HepG2 (cell line): ENCODE measurements at places on chromosomes 4 and X. TPM values are rescaled to one million over a fixed set of nuclear protein-coding genes. Genes with fewer than 3 reads are reported as not detected.
A peak's percentile ranks its signal among the peaks of the same experiment; 100 is the strongest.

DNA sequence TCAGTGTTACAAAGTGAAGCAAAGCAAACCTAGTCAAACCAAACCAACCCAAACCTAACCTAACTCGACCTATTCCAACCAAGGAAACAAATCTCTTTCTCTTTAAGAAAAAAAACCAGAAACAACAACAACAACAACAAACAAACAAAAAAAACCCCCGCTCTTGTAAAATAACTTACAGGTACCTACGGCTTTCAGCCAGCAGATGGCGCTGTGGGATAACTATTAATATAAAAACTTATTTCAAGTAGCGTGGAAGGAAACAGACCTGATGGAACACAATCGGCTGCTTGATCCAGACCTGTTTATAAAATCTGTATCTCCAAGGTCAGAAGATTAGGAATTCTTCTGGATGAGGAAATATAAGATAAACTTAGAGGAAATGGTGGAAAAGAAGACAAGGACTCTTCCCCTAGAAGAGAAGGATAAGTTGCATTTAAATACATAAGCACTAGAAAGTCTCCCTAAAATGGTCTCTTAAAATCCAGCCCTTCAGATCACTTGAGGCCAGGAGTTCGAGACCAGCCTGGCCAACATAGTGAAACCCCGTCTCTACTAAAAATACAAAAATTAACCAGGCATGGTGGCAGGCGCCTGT, 34.4 kb upstream of the CDKL5 start:
- H3K27ac ChIP-seq, result no peak overlapping the region
- no peak overlapping the region for H3K4me3 ChIP-seq
- peak; percentile 14 for DNase-seq
- no peaks in the 10 kb centered on the region for H3K36me3 ChIP-seq

GRCh38 chr4:3473996-3474765, 11.1 kb downstream of the DOK7 start:
- no peak overlapping the region for H3K27ac ChIP-seq
- no peak for DNase-seq
- H3K27me3 ChIP-seq, result peaks cover 75% of the 10 kb centered on the region
- H3K36me3 ChIP-seq, result no peaks in the 10 kb centered on the region
- H3K4me1 ChIP-seq, result peaks cover 24% of the 10 kb centered on the region; the same call in 1 of the 2 replicates

DNA sequence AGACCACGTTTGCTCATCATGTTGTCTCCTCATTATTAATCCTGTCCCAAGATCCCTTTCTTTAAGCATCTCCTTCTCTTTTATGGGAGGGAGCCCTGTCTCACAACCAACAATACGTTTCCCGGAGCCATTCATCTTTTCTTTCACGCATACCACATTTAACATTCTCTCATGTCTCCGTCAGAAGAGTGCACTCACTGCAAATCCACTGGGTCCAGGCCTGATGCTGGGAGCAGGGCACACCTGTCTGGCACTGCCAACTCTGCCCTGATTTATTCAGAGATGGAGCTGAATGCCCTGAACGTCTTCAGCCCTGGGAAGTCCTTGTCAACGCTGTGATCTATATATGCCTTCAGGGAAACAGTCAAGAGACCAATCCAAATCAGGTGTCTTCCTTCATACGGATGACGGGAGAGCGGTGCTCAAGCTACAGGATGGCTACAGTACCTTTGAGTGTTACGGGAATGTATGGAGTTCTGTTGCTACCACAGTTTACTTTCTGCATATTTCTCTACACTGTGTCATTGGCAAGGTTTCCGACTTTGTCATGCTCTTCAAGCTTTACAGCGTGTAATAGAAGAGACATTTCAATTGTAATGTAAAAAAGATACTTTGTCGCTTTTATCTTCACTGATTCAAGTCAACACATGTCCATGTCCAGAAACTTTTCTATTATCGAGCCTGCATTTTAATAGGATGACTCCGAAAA, 140.4 kb upstream of the SLITRK2 start:
- DNase-seq, result no peak
- H3K4me1 ChIP-seq, result no peaks in the 10 kb centered on the region
- no peak overlapping the region for H3K4me3 ChIP-seq
- H3K36me3 ChIP-seq, result no peaks in the 10 kb centered on the region
- no peaks in the 10 kb centered on the region for H3K27me3 ChIP-seq

Gene NDUFC1
- total RNA-seq, result 96.4 and 124 TPM in 2 replicates

Gene PDK3
- total RNA-seq, result 9.1 and 13.3 TPM in 2 replicates

Gene SLC6A8
- 9.0 and 13.9 TPM in 2 replicates for total RNA-seq

DNA sequence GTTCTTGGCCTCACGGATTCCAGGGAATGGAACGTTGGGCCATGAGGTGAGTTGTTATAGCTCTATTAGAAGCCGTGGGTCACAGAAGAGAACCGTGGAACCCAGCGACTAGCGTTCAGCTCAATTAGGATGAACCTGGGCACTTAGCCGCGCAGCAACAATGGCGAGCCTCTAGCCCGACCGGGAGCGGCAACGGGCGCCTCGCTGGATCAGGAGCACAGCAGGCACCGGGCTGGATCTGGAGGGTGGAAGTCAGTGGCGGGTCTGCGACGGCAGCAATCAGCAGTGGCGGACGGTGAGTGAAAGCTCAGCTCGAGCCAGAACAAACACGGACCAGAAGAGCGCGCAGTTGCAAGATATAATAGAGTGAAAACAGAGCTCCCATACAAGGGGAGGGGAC, 34.2 kb downstream of the AGA start:
- H3K27me3 ChIP-seq, result no peaks in the 10 kb centered on the region
- no peak overlapping the region for H3K27ac ChIP-seq
- H3K36me3 ChIP-seq, result no peaks in the 10 kb centered on the region
- H3K4me1 ChIP-seq, result no peaks in the 10 kb centered on the region
- no peak for DNase-seq
- H3K4me3 ChIP-seq, result no peak overlapping the region

DNA sequence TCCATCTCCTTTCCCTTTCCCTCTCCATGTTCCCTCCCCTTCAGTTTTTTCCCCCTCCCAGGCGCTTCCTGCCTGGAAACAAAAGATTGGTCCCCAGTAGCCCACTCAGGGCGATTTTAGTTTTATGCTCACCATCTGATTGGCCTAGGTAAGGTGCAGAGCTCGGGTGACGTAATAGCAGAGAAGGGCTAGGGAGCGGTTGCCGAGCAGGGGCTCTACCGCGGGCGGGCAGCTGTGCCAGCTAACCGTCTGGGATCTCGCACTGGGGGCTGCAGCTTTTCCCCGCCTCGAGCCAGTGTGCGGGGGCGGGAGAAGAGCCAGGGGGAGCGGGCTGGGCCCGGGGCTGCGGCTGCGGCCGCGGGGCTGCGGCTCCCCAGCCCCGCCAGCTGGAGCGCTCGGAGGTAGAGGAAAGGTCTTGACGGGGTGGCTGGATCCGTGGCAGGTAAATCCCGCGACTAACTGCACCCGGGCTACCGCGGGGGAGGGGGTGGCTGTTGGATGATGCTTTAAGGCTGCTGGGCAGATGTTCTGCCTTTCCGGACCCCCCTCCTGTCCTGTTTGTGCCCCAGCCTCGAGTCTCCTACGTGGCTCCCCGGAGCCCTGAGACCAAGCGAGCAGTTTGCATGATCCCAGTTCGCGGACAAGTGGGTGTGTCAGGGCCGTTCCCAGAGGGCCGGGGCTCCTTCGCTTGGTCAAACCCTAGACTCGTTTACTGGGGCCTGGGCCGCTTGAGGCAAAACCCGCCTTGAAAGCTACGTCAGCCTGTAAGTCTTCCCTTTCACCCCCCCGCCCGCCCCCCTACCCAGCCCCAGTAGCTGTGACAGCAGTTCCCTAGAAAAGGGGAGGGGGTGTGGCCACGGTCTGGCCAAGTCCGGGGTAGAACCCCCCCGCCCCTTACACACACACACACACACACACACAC, at the start of gene PAK3:
Gene PAK3 (plus strand): TSS at position 218 of the 922 bp plus-strand sequence. CDS start 26,913 bp downstream, outside the sequence.
- H3K36me3 ChIP-seq, result no peaks in the 10 kb centered on the region
- H3K27me3 ChIP-seq, result no peaks in the 10 kb centered on the region
- H3K4me1 ChIP-seq, result no peaks in the 10 kb centered on the region
- DNase-seq, result no peak

DNA sequence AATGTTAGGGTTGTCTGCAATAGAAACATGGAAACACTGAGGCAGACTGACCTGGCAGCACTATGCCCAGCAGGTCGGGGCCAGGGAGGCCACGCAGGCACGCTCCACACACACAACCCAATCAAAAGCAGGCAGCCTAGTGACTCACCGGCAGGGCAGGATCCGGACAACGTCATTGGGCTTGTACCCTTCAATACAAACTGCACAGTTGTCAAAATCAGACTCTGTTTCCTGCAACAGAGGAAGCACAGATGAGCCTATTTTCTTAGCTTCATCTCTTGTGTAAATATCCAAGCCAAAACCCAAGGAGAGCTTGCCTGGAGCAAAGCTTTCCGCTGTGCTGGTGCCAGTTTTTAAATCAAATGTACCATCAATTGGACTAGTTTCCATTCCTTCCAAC, 185.8 kb downstream of the RNF150 start:
- no peak for DNase-seq
- no peaks in the 10 kb centered on the region for H3K4me1 ChIP-seq
- H3K27ac ChIP-seq, result no peak overlapping the region
- no peaks in the 10 kb centered on the region for H3K27me3 ChIP-seq
- no peak overlapping the region for H3K4me3 ChIP-seq
- H3K36me3 ChIP-seq, result no peaks in the 10 kb centered on the region

Gene KLF8
- total RNA-seq, result not detected in 2 replicates

- no peaks in the 10 kb centered on the region for H3K36me3 ChIP-seq
- H3K4me3 ChIP-seq, result no peak overlapping the region
- DNase-seq, result no peak
- H3K27me3 ChIP-seq, result peaks cover 29% of the 10 kb centered on the region; the same call in 2 of the 3 replicates
- H3K27ac ChIP-seq, result no peak overlapping the region
These were observed 95.8 kb downstream of the FAM53A start for GRCh38 chr4:1588306-1588705.

Gene ARR3
- total RNA-seq, result not detected in 2 replicates
